ENCODE measurements at places on chromosomes 3 and 15.

DNA sequence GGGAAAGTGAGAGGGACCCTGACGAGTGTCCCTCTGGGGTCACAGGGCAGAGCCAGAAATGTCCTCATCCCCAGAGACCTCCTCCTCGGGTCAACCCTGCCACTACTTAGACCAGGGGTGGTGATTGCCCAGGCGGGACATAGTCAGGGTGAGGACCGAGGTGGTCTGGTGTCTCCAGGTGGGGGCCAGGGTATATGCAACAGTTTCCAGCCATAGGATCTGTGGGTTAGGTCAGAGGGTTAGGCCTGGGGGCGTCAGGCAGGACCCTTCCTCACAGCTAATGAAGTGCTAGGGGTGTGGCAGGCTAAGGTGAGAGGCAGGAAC, 22.3 kb upstream of the FBLN2 start:
- no peak for DNase-seq
- no peaks in the 10 kb centered on the region for H3K4me1 ChIP-seq
- H3K4me3 ChIP-seq = peak overlapping the region; percentile 33
- H3K27me3 ChIP-seq = no peaks in the 10 kb centered on the region
- peak overlapping the region; percentile 87 for H3K27ac ChIP-seq

DNA sequence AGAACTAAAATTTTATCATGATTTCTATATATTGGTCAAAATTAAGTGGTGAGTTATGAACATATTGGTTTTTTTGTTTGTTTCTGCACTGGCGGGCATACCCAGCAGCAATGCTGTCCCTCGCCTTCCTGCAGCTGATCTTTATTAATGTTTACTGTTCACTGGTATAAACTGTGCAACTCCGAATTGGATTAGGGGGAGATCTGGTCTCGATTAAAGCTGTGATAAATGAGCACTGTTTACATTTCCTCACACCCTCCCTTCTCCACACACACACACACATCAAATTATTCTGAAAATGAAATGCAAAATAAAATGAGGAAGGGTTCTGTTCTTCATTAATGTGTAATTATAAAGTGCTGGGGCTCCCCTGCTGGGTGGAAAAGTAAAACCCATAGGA, 48.5 kb upstream of the DAZL start:
- no peak overlapping the region for H3K4me3 ChIP-seq
- DNase-seq = no peak
- no peaks in the 10 kb centered on the region for H3K36me3 ChIP-seq

- H3K4me1 ChIP-seq = no peaks in the 10 kb centered on the region
- no peaks in the 10 kb centered on the region for H3K36me3 ChIP-seq
- no peak overlapping the region for H3K4me3 ChIP-seq
- DNase-seq = no peak
Measured at GRCh38 chr15:101122806-101123205, 129.0 kb downstream of the CHSY1 start.

GRCh38 chr15:28051955-28052633, 47.0 kb downstream of the OCA2 start:
- H3K4me1 ChIP-seq = no peaks in the 10 kb centered on the region
- no peak overlapping the region for H3K4me3 ChIP-seq
- no peak for DNase-seq
- no peak overlapping the region for H3K27ac ChIP-seq
- H3K36me3 ChIP-seq = no peaks in the 10 kb centered on the region
- H3K27me3 ChIP-seq = no peaks in the 10 kb centered on the region

DNA sequence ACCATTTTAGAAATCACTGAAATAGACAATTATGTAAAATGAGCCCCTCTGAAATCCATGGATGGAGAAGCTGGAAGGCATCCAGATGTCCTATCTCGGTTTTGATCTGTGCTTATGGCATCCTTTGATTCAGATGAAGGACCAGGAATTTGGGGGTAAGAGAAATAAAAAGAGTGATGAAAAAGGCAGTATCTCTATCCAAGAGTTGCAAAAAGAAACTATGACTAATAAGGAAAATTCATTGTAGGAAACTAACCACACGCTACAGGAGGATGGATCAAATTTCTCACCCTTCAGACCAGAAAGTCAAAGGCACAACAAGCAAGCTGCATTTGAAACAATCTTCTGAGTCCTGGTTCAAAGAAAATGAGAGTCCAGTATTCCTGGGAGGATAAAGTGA, 34.8 kb downstream of the SRGAP3 start:
- H3K4me3 ChIP-seq = no peak overlapping the region
- no peak for DNase-seq
- H3K27me3 ChIP-seq = no peaks in the 10 kb centered on the region
- H3K36me3 ChIP-seq = no peaks in the 10 kb centered on the region

GRCh38 chr3:197327701-197328100, 29.3 kb upstream of the DLG1 start:
- no peaks in the 10 kb centered on the region for H3K36me3 ChIP-seq
- H3K4me1 ChIP-seq = no peaks in the 10 kb centered on the region
- no peak overlapping the region for H3K4me3 ChIP-seq

GRCh38 chr3:73611176-73611575, 13.6 kb downstream of the PDZRN3 start:
- no peaks in the 10 kb centered on the region for H3K27me3 ChIP-seq
- no peak overlapping the region for H3K4me3 ChIP-seq
- no peak for DNase-seq
- peaks cover 7% of the 10 kb centered on the region for H3K4me1 ChIP-seq
- no peak overlapping the region for H3K27ac ChIP-seq
- no peaks in the 10 kb centered on the region for H3K36me3 ChIP-seq

- no peak overlapping the region for H3K27ac ChIP-seq
- no peaks in the 10 kb centered on the region for H3K27me3 ChIP-seq
Measured at GRCh38 chr3:78861156-78861555, 906.6 kb downstream of the ROBO1 start.

- no peak overlapping the region for H3K4me3 ChIP-seq
- H3K4me1 ChIP-seq = no peaks in the 10 kb centered on the region
- H3K27ac ChIP-seq = no peak overlapping the region
- no peaks in the 10 kb centered on the region for H3K36me3 ChIP-seq
Measured at GRCh38 chr3:157650699-157651098, 147.5 kb upstream of the VEPH1 start.

GRCh38 chr3:15310491-15311370, 21.7 kb downstream of the SH3BP5 start:
- H3K4me1 ChIP-seq = peaks cover 18% of the 10 kb centered on the region
- DNase-seq = no peak
- H3K36me3 ChIP-seq = no peaks in the 10 kb centered on the region
